IgD-negative memory B cell (primary cell): ENCODE measurements at places on chromosomes 16 and 17. TPM values are rescaled to one million over a fixed set of nuclear protein-coding genes. Genes with fewer than 3 reads are reported as not detected.

WNK4 gene
- polyA plus RNA-seq: not detected

ZG16 gene
- not detected for polyA plus RNA-seq

FGF11 gene
- not detected for polyA plus RNA-seq

DNAH17 gene
- polyA plus RNA-seq: 1.1 TPM

TBC1D3E gene
- polyA plus RNA-seq: not detected
